ENCODE measurements at places on chromosomes 12 and 14. TPM values are rescaled to one million over a fixed set of nuclear protein-coding genes. Genes with fewer than 3 reads are reported as not detected.

The NPAS3 gene
- total RNA-seq, result 44.6 TPM

The RITA1 gene
- total RNA-seq, result 8.4 TPM

The NKX2-1 gene
- 0.31 TPM for total RNA-seq

The BDKRB1 gene
- not detected for total RNA-seq

The KCNK13 gene
- total RNA-seq, result 1.2 TPM

The TIMELESS gene
- 10.9 TPM for total RNA-seq

The RFX4 gene
- total RNA-seq, result 3.6 TPM

The KDM2B gene
- 113 TPM for total RNA-seq

The AQP5 gene
- 0.62 TPM for total RNA-seq

The AMN gene
- total RNA-seq, result not detected

The FRMD6 gene
- 20.3 TPM for total RNA-seq

The PRB2 gene
- not detected for total RNA-seq

The PPP1R36 gene
- total RNA-seq, result 1.4 TPM

The C12orf76 gene
- 84.5 TPM for total RNA-seq

The PTPN6 gene
- 3.1 TPM for total RNA-seq

The RDH5 gene
- 6.6 TPM for total RNA-seq

The POMT2 gene
- 11.5 TPM for total RNA-seq

The CABP1 gene
- total RNA-seq, result 3.1 TPM

The ZNF664 gene
- total RNA-seq, result 67.5 TPM

The NXPH4 gene
- total RNA-seq, result 0.78 TPM

The PROX2 gene
- not detected for total RNA-seq

The E2F7 gene
- 1.4 TPM for total RNA-seq

The TAS2R42 gene
- not detected for total RNA-seq

The PIK3C2G gene
- total RNA-seq, result 0.31 TPM

The LALBA gene
- 0.47 TPM for total RNA-seq

The GRIP1 gene
- total RNA-seq, result 104 TPM

The RILPL1 gene
- total RNA-seq, result 4.8 TPM

All from occipital lobe (tissue), 3 donors.